Activated naive CD8-positive, alpha-beta T cell treated with anti-CD3 and anti-CD28 coated beads for 36 hours (primary cell): ENCODE measurements at places on chromosomes 4 and X. TPM values are rescaled to one million over a fixed set of nuclear protein-coding genes. Genes with fewer than 3 reads are reported as not detected.

- H3K36me3 ChIP-seq: no peaks in the 10 kb centered on the region
- no peak overlapping the region for H3K27ac ChIP-seq
- H3K4me1 ChIP-seq: no peaks in the 10 kb centered on the region
- no peak overlapping the region for H3K4me3 ChIP-seq
These were observed 69.4 kb downstream of the TBC1D9 start for GRCh38 chr4:140686796-140687195.

DNA sequence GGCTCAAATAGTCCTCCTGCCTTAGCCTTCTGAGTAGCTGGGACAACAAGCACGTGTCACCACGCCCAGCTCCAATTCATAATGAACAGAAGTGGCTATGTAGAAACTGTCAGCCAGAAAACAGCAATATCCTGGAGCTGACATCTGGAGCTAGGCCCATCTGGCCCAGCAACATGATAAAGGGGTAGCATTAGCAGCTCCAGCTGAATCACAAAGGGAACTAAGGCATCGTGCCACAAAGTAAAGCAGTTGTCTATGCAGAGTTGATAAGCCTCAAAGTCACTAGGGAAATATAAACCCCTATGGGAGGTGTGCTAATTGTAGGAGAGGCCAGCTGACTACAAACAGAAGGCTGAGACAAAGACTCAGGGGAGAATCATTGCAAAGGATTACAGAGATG lies 270.5 kb upstream of the GPC4 start:
- H3K27me3 ChIP-seq: no peaks in the 10 kb centered on the region
- no peaks in the 10 kb centered on the region for H3K36me3 ChIP-seq
- H3K4me1 ChIP-seq: peaks cover 3% of the 10 kb centered on the region
- DNase-seq: no peak
- H3K27ac ChIP-seq: no peak overlapping the region

GRCh38 chr4:42150653-42151567 lies 1.5 kb downstream of the BEND4 start:
- H3K27me3 ChIP-seq: peaks cover 67% of the 10 kb centered on the region
- no peaks in the 10 kb centered on the region for H3K36me3 ChIP-seq
- H3K4me3 ChIP-seq: peak overlapping the region; percentile 85

GRCh38 chr4:69823048-69823447 lies 36.9 kb downstream of the SULT1E1 start:
- no peak for DNase-seq
- H3K27me3 ChIP-seq: no peaks in the 10 kb centered on the region
- no peak overlapping the region for H3K27ac ChIP-seq
- no peaks in the 10 kb centered on the region for H3K36me3 ChIP-seq
- H3K4me1 ChIP-seq: peaks cover 14% of the 10 kb centered on the region

DNA sequence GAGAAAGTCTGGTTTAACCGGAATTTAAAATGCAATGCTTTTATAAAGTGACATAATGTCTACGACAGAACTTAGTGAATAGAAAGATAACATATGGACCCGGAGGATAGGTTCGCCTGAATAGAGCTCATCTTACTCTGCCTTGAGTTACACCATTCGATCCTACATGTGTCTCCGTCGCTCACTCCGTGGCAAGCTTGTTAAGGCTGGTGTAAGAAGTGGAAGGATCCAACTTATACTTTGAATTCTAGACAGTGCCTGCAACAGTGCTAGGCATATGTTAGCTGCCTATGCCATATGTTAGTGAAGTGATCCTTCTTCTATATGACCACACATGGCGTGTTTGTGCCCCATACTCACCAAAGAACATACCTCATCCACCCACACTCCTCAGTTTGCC lies 50.9 kb downstream of the SEL1L3 start:
- peaks cover 17% of the 10 kb centered on the region for H3K36me3 ChIP-seq
- H3K27ac ChIP-seq: no peak overlapping the region
- no peaks in the 10 kb centered on the region for H3K27me3 ChIP-seq
- no peak for DNase-seq

DNA sequence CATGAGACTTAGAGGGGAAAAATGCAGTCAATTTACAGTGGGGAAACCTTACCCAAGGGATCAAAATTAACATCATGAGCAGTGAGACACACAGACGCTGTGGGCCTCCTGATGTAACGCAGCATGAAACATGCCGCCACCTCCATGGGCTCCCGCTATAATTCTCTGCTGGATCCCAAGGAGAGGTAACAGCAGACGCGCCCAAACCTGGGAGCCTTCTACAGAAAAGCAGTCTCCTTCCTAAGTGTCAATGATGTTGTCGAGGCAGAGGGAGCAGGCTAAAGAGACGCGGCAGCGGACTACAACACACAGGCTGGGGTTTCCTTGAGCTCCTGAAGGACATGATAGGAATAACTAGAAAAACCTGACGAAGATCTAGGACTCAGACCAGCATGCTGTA lies 142.3 kb downstream of the AFAP1 start:
- peaks cover 5% of the 10 kb centered on the region for H3K4me1 ChIP-seq
- DNase-seq: no peak
- no peaks in the 10 kb centered on the region for H3K27me3 ChIP-seq
- peaks cover 19% of the 10 kb centered on the region for H3K36me3 ChIP-seq
- no peak overlapping the region for H3K27ac ChIP-seq

- H3K27ac ChIP-seq: no peak overlapping the region
- no peak overlapping the region for H3K4me3 ChIP-seq
- no peaks in the 10 kb centered on the region for H3K36me3 ChIP-seq
- H3K4me1 ChIP-seq: no peaks in the 10 kb centered on the region
These were observed 106.1 kb downstream of the NHS start for GRCh38 chrX:17481086-17481485.

GRCh38 chr4:105399532-105400161 lies 74.2 kb downstream of the PPA2 start:
- DNase-seq: no peak
- H3K36me3 ChIP-seq: peaks cover 27% of the 10 kb centered on the region
- no peak overlapping the region for H3K27ac ChIP-seq
- no peak overlapping the region for H3K4me3 ChIP-seq
- peaks cover 8% of the 10 kb centered on the region for H3K4me1 ChIP-seq

GRCh38 chr4:3292571-3293400 lies at the start of gene RGS12:
Gene RGS12 (plus strand): TSS chr4:3293021. CDS start chr4:3316171, 23,150 bp downstream.
- H3K27ac ChIP-seq: no peak within 1 kb of the TSS
- peaks cover 6% of the 10 kb centered on the region for H3K4me1 ChIP-seq
- peak within 1 kb of the TSS; percentile 91 for H3K4me3 ChIP-seq
- peaks cover 44% of the 10 kb centered on the region for H3K27me3 ChIP-seq
- no peaks in the 10 kb centered on the region for H3K36me3 ChIP-seq

GRCh38 chr4:112206431-112206830 lies 25.2 kb upstream of the AP1AR start:
- H3K36me3 ChIP-seq: no peaks in the 10 kb centered on the region
- peaks cover 6% of the 10 kb centered on the region for H3K4me1 ChIP-seq
- H3K27me3 ChIP-seq: peaks cover 8% of the 10 kb centered on the region
- H3K27ac ChIP-seq: no peak overlapping the region
- no peak overlapping the region for H3K4me3 ChIP-seq

GRCh38 chrX:38679695-38680094 lies 118.4 kb downstream of the TSPAN7 start:
- no peak overlapping the region for H3K4me3 ChIP-seq
- no peaks in the 10 kb centered on the region for H3K4me1 ChIP-seq
- no peak for DNase-seq
- H3K27me3 ChIP-seq: peaks cover 8% of the 10 kb centered on the region
- H3K27ac ChIP-seq: no peak overlapping the region
- H3K36me3 ChIP-seq: no peaks in the 10 kb centered on the region

- peak overlapping the region; percentile 92 for H3K4me3 ChIP-seq
- H3K27me3 ChIP-seq: no peaks in the 10 kb centered on the region
- H3K36me3 ChIP-seq: peaks cover 81% of the 10 kb centered on the region
- peak overlapping the region; percentile 94 for H3K27ac ChIP-seq
- H3K4me1 ChIP-seq: peaks cover 73% of the 10 kb centered on the region
These were observed 6.2 kb downstream of the TMEM131L start for GRCh38 chr4:153472122-153473037.

DNA sequence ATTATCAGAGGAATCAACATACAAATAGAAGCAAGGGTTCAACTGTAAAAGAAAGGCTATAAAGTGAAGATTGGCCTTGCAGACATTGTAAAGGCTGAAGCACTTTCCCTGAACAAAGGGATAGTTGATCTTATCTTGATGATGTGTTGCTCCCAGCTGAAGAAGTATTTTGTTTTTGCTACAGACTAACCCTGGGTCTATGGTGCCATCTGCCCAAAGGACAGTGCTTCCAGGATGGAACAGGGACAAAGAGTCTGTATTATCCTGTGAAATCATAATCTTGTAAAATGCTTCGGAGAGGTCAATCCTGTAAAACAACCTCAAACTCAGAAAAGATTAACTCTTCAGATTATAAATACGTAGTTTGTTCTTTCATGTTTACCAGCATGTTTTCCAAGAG lies 251.7 kb upstream of the ANKRD50 start:
- DNase-seq: no peak
- H3K36me3 ChIP-seq: no peaks in the 10 kb centered on the region
- H3K4me3 ChIP-seq: no peak overlapping the region

DNA sequence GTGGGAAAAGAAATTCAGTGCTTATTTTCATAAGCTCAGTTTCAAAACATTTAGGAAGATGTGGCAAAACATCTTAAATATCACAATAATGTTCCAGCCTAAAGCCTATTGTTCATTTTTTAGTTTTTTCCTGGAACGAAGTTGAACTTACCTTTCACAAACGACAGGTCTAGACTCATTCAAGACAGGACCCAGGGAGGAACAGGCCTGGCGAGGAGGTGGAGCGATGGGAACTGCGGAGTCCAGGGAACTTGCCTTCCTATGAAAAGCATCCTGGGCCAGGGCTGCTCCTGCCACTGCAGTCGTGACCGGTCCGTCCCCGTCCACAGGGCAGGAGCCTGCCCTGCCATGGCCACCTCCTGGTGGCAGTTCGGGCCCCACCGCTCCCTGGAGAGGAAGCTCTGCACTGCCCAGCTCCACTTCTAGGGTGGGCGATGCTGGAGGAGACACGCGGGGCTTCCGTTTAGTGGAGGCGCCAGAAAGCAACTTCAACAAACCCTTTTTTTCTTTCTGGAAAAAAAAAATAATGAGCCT lies 96.7 kb upstream of the CBR4 start:
- DNase-seq: no peak
- H3K36me3 ChIP-seq: no peaks in the 10 kb centered on the region
- no peak overlapping the region for H3K4me3 ChIP-seq
- H3K4me1 ChIP-seq: no peaks in the 10 kb centered on the region
- peaks cover 3% of the 10 kb centered on the region for H3K27me3 ChIP-seq
- no peak overlapping the region for H3K27ac ChIP-seq

DNA sequence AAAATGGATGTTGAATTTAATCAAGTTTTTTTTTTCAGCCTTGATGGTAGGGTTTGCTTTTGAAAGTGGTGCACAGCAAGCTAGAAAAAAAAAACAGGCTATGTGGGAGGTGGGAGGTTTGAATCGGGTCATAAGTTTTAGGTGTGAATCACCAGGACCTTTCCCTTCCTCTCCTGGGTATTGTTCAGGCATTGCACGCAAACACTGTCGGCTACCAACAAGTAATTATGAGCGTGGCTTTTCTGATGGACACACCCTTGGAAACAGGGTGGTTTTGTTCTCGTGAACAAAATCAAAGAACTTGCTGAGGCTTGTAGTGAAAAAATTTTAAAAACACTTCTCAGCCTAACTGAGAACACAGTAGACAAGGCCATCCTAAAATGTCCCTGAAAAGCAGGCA lies 18.1 kb downstream of the PIR start:
- no peaks in the 10 kb centered on the region for H3K27me3 ChIP-seq
- DNase-seq: no peak
- no peak overlapping the region for H3K4me3 ChIP-seq
- H3K4me1 ChIP-seq: peaks cover 3% of the 10 kb centered on the region

DNA sequence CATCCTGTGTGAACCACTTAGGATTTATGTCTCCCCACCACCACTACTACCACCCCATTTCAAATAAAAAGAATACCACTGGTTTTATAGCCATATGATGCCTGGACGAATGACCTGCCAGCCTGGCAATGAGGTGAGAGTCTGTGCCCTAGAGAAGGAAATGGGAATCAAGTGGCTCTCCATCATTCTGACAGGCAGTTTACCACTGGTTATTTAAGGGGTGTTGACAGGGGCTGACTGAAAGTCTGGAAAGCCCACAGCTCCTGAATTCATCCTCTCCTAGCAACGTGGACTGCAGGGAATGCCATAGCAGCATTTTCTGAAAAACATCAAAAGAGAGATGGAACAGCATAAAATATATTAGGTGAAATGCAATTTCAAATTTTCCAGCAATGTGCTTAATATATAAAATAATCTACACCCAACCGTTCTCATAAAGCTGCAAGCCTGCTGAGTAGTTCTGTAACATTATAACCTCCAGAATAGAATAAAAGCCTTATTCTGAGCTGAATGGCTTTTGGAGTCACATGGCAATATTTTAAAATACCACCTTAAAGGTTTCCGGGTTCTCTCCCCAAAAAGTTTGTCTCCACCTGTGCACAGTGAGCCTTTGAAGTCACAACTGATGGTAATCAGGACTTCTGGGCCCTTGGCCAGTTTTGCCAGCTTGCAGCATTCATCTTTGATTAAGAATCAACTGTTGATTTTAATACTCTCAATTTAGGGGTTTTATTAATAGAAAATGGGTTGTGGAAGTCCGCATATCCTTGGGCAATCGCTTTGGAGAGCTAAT lies 121.5 kb downstream of the DCTD start:
- peaks cover 16% of the 10 kb centered on the region for H3K27me3 ChIP-seq
- H3K27ac ChIP-seq: no peak overlapping the region
- H3K4me1 ChIP-seq: no peaks in the 10 kb centered on the region
- no peak overlapping the region for H3K4me3 ChIP-seq

- no peaks in the 10 kb centered on the region for H3K27me3 ChIP-seq
- H3K4me1 ChIP-seq: no peaks in the 10 kb centered on the region
- no peak for DNase-seq
- no peak overlapping the region for H3K4me3 ChIP-seq
- no peaks in the 10 kb centered on the region for H3K36me3 ChIP-seq
- H3K27ac ChIP-seq: no peak overlapping the region
These were observed 207.2 kb upstream of the SLIT2 start for GRCh38 chr4:20044502-20044911.

DNA sequence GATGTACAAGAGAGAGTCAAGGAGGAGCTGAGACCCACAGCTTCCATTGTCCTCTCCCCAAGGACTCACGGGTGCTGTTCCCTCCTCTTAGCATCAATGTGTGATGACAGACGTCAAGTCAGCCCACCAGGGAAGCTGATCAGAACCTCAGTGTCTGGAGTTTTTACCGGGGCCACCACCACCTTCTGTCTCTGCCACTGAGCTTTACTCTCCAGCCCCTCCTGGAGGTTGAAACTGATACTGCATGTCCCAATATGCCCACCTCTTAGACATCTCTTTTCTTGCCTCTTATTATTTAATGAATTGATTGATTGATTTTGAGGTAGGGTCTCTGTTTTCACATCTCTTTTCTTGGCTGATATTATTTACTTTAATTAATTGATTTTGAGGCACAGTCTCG lies 10.3 kb upstream of the AKAP17A start:
- peak; percentile 70 for DNase-seq
- no peak overlapping the region for H3K27ac ChIP-seq

The FREM3 gene
- total RNA-seq: not detected

The PIN4 gene
- total RNA-seq: 6.3 TPM

The PABPC1L2A gene
- total RNA-seq: not detected

The SPATA4 gene
- not detected for total RNA-seq

The CABS1 gene
- total RNA-seq: not detected

The SFRP2 gene
- 0.14 TPM for total RNA-seq

The TSPAN7 gene
- total RNA-seq: 0.28 TPM

The EVC2 gene
- total RNA-seq: 0.04 TPM

The SYNPO2 gene
- total RNA-seq: 0.26 TPM

The NMU gene
- total RNA-seq: 0.56 TPM

The RNF212 gene
- total RNA-seq: 3.8 TPM

The ZMAT1 gene
- 2.3 TPM for total RNA-seq

The MAGEA12 gene
- not detected for total RNA-seq

The CORIN gene
- total RNA-seq: not detected
